ENCODE measurements at places on chromosomes 4 and X.

- DNase-seq, result no peak
These were observed 1545.4 kb upstream of the PCDH10 start for GRCh38 chr4:131603705-131604104.

DNA sequence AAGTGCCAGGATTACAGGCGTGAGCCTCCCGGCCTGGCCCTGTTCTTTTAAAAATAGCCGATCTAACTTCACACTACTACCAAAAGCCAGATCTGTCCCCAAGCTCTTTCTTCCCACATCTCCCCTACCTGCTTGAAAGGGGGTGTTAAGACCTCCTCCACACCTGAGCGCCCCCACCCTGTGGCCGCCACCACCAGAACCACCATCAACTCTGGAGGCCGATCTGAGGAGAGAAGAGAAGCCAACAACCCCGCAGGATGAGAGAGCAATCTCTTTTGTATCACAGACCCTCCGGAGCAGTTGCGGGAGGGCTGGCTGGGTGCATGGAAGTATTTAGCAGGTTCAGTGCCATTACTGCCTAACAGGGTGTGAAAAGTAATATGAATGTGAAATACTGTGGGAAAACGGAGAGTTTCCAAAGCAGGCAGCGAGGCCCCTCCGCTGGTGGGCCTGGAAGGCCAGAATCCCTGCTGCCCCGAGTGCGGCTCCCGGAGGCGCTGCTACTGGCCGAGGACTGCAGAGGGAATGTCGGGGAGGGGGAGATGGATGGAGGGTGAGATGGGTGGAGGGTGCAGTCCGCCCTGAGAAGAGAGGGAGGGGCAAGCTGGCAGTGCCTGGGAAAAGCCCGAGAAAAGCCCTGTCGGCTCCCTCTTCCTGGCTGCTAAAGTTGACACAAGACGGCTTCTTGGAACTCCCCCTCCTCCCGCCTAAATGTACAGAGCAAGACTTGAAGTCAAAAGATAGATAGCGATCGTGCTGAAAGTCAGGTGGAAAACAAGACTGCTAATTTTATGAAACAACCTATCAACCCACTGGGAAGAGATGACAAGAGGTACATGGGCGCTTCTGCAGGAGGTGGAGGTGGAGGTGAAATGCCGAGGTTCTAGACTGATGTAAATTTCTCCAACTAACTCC, 22.3 kb downstream of the HAND2 start:
- DNase-seq, result no peak

GRCh38 chrX:23670528-23670927, 3.2 kb downstream of the PRDX4 start:
- DNase-seq, result no peak

DNA sequence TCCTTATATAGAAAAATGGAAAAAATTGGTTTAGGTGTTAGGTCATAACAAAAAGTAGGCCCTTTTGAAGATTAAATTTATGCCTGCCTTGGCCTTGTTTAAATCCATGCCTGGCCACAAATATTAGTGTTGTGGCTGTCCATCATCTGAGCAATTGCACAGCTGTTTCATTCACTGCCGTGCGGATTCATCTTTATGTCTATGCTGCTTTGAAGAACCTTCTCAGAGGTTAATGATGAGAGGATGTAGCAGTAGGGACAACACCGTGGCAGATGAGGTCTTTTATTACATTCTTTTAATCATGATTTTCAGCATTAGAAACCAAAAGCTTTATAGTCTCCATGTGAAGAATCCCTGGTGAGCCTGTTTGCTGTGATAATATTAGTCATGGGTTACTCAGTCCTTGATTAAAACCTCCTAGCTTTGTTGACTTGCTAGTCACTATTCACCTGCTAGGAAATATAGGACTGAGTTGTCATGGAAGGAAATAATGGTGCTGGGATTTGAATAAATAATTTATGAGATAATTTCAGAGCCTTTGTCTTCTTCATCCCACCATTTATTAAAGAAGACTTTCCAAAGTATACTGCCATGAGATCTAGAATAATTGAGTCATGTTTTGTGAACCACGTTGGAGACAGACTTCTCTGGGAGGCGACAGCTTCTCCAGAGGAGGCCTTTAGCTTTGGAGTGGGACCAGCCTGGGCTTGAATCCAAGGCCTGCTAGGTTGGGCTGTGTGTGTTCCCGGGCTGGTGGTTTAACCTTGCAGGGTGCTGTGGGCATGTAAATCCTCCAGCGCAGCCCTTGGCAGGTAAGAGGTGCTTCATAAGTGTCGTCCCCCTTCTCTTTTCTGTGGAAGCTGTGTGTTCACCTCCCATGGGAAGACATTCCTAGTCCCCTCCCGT, 53.5 kb downstream of the PTTG2 start:
- DNase-seq, result no peak

DNA sequence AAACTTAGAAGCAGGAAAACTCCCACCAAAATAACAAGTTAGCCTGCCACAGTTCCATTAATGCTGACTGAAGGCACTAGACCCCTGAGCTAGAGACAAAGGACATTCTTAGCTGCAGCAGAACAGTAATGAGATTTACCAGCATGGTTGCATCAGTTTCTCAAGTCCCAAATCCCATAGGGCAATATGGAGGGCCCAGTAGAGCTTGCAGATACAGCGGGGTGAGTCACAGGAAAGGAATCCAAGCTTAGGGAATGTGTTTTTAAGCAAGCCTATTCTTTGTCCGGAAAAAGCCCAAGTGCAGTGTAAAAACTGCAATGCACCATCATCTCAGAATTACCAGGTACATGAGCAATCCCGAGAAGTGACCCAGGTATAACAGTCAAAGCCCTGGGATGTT, 51.3 kb upstream of the EXOC1L start:
- DNase-seq, result no peak

DNA sequence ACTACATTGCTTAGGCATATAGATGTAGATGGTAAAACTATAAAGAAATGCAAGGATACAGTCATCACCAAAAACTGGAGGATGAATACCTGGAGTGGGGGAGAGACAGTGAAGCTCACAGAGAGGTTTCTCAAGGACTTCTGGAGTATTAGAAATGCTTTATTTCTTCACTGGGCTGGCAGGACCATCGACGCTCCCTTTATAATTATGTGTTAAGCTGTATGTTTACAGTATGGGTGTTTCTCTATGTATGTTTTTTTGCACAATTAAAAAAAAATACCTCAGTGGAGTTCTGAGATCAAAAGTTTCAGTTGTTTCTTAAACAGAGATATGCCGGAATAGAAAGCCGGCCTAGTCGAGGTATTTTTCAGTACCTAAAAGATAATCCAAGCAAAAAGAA, 201.3 kb downstream of the NSUN7 start:
- no peak for DNase-seq

- no peak for DNase-seq
These were observed 59.7 kb downstream of the AFM start for GRCh38 chr4:73541251-73541650.

DNA sequence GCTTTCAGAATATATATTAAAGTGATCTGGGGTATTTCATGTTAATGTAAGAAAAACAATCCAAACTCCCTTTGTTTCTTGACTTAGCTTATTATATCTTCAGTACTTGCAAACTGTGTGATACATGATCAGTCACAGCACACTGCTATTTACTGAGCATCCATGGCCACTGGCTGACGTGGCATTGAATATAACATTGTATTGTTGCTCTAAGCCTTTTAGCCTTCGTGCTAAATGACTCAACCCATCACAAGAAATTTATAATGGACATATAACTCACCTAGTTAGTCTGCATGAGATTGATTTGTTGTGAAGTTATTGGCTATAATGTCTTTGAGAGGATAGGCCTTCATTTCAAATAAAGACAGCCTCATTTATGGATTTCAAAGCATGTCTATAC, 642.6 kb downstream of the IL1RAPL1 start:
- DNase-seq, result no peak

GRCh38 chr4:112277220-112277619, 8.5 kb downstream of the TIFA start:
- no peak for DNase-seq

DNA sequence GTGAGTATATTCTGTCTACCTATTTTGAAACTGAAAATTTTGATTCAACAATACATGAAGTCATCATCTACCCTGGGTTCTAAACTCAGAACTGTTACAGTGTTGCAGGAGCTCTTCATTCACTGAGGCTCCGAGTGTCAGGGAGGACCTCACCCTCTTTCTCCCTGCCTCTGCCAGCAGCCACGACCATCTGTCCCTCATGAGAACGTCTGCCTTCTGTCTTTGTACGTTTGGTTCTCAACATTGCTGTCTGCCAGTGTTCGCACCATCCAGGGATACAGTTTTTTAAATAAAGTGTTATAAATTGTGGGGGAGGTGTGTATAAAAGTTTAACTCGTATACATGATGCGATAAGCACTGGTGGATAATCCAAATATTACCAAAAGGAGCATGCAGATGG, 55.5 kb downstream of the TRAPPC11 start:
- no peak for DNase-seq

DNA sequence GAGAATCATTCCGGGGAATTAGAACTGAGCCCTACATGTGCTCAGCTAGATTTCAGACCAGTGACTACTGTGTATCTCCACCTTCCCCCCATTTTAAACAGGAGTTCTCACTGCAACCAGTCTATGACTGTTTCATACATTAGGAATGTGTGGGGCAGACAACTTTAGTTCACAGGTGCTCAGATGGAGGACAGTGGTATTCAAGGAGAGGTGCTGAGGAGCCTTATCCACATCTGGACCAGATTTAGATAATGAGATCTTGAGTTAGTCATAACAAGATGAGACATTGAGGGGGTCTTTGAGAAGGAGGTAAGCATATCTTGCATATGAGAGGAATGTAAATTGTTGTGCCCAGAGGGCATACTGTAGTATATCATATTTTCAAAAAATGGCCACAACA, 32.8 kb upstream of the RELL1 start:
- DNase-seq, result no peak

DNA sequence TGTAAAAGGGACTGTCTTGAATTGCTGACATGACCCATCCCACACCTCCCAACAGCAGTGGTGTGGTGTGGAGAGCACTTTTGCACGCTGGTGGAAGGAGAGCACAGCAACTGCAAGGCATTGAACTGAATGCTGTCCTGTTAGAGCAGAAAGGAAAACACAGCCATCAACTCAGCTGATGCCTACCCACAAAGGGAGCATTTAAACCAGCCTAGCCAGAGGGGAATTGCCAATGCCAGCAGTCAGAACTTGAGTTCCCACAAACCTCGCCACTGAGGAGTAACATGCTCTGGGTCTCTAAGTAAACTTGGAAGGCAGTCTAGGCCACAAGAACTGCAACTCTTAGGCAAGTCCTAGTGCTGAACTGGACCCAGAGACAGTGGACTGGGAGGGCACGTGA, 31.9 kb downstream of the MAGED4 start:
- DNase-seq, result no peak

GRCh38 chr4:34362654-34363053, 1881.7 kb downstream of the ARAP2 start:
- no peak for DNase-seq

DNA sequence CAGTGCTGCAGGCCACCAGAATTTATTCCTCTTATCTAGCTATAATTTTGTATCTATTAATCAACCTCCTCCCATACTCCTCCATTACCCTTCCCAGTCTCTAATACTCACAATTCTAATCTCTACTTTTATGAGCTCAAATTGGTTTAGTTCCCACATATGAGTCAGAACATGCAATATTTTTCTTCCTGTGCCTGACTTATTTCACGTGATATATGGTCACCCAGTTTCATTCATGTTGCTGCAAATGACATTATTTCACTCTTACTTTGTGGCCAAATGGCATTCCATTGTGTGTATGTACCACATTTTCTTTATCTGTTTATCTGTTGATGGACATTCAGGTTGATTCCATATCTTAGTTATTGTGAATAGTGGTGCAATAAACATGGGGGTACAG, 483.5 kb downstream of the ACTRT1 start:
- no peak for DNase-seq

DNA sequence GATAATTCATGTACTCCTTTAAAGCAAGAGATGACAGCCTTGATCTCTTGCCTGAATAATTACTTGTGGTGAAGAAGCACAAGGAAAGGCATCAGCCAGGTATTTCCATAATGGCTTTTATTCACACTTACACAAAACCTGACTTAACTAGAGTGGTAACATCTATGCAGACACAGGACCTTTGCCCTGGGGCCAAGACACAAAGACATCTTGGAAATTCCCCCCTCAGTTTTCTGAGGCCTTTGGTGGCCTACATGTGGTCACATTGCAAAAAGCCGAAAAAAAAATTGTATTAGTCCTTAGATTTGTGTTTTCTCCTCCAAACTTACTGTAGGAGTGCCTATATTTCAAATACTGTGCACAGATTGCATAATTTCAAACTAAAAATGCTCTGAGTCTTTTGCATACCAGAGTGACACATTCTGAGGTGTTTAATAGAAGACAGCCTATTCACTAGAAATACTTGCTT, 172.4 kb downstream of the PDGFC start:
- no peak for DNase-seq

GRCh38 chr4:182918044-182918607, 940 bp upstream of the DCTD start:
- no peak for DNase-seq

GRCh38 chr4:17646693-17647092, 32.3 kb downstream of the MED28 start:
- no peak for DNase-seq

- no peak for DNase-seq
These were observed 137.2 kb upstream of the ARHGEF9 start for GRCh38 chrX:63922221-63922620.

- DNase-seq, result no peak
These were observed 907 bp downstream of the LHFPL1 start for GRCh38 chrX:112678831-112679230.

DNA sequence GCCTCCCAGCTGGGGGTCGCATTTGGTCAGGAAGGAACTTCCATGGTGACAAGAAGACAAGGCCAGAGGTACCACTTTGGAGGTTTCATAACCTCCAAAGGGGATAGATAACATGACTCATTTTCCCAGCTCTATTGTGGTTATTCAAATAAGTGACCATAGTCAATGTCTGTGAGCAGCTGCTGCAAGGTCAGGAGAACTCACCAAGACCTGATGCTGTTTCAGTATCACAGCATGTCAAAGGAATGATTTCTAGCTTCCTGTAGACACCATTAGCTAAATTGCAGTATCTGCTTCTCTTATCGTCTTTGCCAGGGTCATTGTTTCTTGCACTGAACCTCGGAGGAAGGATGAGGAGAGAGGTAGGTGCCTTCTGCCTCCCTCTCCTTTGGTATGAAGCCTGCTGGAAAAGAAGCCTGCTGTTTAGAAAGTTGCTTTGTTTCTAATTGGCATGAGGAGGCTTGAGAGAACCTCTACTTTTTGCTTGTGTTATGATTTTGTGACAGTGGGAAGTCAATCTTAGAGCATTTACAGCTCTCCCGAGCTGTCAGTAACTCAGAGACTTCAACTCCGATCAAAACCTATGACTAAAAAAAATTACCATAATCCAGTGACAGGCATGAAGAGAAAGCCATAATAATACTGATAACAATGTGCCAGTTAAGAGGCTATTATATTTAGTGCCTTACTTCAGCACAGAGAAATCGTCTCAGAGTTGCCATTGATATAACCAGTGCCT, 38.0 kb upstream of the GATB start:
- DNase-seq, result no peak

DNA sequence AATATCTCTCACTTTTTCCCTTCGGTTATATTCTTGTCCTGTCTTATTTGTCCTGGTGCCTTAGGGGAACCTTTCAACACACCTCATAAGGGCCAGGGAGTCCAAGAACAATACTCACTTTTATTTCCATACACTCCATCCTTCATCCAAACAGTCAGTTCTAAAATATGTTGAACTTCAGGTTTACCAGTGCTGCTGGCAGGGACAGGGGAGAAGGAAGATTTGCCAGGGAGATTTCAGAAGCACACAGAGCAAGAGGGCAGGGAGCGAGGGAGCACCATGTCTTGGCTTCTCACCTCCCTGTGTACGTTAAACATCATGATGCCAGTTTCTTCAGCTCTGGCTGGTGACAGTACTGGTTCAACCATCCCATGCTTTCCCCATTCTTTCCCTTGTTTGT, 631.1 kb upstream of the FAT1 start:
- no peak for DNase-seq
